Activated T-helper 17 cell treated with anti-CD3 and anti-CD28 coated beads, Interleukin-2, amount 50 U/mL, for 72 hours (primary cell): ENCODE measurements at places on chromosomes 1 and 21. TPM values are rescaled to one million over a fixed set of nuclear protein-coding genes. Genes with fewer than 3 reads are reported as not detected.

Gene AGMAT
- 16.6 TPM for total RNA-seq

Gene SEC16B
- not detected for total RNA-seq

Gene ELF3
- 0.32 TPM for total RNA-seq

Gene ERRFI1
- total RNA-seq = 1.8 TPM

Gene OXCT2
- 1.1 TPM for total RNA-seq

Gene SH3BP5L
- 21.0 TPM for total RNA-seq

Gene GJA5
- total RNA-seq = not detected

Gene FHAD1
- not detected for total RNA-seq

Gene PGLYRP3
- not detected for total RNA-seq

Gene DNAI4
- 1.4 TPM for total RNA-seq

Gene KRTAP19-1
- not detected for total RNA-seq

Gene HCRTR1
- total RNA-seq = not detected

Gene LAD1
- total RNA-seq = not detected

Gene NFYC
- 65.2 TPM for total RNA-seq

Gene TMEM52
- 1.8 TPM for total RNA-seq

Gene TDRD5
- not detected for total RNA-seq

Gene PRAMEF14
- not detected for total RNA-seq

Gene TRIM45
- 2.0 TPM for total RNA-seq

Gene BRINP3
- not detected for total RNA-seq

Gene CFAP74
- total RNA-seq = not detected

Gene HPDL
- 22.6 TPM for total RNA-seq

Gene GBP3
- total RNA-seq = 7.6 TPM

Gene SSU72
- 133 TPM for total RNA-seq

Gene ATP1A4
- total RNA-seq = not detected

Gene TMEM51
- not detected for total RNA-seq

Gene GORAB
- 7.6 TPM for total RNA-seq

Gene PDZK1
- 0.82 TPM for total RNA-seq

Gene CORT
- 0.24 TPM for total RNA-seq

Gene KRTAP11-1
- not detected for total RNA-seq

Gene AMY2A
- not detected for total RNA-seq

Gene TENT5C
- total RNA-seq = 37.1 TPM

Gene IGSF9
- not detected for total RNA-seq

Gene FCRL2
- not detected for total RNA-seq

Gene PLA2G2C
- 0.06 TPM for total RNA-seq

Gene AMY1A
- not detected for total RNA-seq

Gene RGS1
- 64.7 TPM for total RNA-seq

Gene SPRR1B
- total RNA-seq = not detected
